Suppressor macrophage (primary cell): ENCODE measurements at places on chromosomes 1 and 21.

DNA sequence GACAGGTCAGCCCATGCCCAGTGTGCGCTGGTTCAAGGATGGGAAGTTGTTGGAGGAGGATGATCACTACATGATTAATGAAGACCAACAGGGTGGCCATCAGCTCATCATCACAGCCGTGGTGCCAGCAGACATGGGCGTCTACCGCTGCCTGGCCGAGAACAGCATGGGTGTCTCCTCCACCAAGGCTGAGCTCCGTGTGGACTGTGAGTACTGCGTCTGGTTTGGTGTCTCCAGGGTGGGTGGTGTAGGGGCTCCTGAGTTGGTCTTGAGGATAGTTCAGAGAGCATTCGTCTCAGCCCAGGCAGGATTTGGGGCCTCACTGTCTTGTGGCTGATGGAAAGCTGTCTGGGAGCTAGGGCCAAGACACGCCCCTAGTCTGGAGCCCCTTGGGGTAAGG is 83.2 kb downstream of the TRIM11 start:
- DNase-seq: no peak

- no peak for DNase-seq
Observed at GRCh38 chr1:233121947-233122559, 171.6 kb downstream of the NTPCR start.

- DNase-seq: no peak
Observed at GRCh38 chr1:184621260-184621659, 133.4 kb downstream of the EDEM3 start.

DNA sequence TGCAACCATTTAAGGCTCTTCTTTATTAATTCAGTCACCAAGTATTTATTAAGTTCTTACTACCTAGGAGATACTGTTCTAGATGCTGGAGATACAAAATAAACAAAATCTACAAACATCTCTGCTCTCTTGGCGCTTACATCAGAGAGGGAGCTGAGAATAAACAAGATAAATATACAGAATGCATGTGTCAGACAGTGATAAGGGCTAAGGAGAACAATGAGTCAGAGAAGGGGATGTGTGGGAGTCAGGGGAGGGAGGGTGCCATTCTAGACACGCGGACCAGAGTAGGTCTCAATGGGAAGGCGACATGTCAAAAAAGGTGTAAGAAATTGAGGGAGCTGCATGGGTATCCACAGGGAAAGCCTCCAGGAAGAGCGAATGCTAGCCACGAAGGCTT is 393.2 kb downstream of the RWDD3 start:
- no peak for DNase-seq

- peak; percentile 88 for DNase-seq
Observed at GRCh38 chr21:16194095-16194787, 464.5 kb downstream of the USP25 start.

DNA sequence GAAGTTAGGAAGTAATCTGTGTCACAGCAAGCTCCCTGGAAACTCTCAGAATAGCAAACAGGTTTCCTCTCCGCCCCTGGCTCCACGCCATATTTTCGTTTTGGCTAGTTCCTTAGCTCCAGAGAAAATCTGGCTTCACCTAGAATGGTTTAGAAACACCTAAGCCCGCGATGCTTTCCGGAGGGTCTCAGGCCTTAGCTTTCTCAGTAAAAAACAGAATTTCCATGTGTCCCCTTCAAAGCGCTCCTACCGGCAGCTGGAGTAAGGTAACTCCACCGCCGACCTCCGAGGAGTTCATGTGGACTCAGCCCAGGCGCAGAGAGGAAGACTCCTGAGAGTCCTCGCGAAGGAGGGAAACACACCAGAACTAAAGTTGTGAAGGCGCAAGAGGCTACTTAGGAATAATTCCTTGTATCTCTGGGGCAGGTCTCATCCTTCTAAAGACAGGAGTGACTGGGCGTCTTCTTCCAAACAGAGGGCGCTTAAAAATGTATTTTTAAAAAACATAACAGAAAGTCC is 406 bp downstream of the KIAA0040 start:
- peak; percentile 27 for DNase-seq

GRCh38 chr1:21298981-21299391 is 8.7 kb upstream of the ECE1 start:
- DNase-seq: no peak

DNA sequence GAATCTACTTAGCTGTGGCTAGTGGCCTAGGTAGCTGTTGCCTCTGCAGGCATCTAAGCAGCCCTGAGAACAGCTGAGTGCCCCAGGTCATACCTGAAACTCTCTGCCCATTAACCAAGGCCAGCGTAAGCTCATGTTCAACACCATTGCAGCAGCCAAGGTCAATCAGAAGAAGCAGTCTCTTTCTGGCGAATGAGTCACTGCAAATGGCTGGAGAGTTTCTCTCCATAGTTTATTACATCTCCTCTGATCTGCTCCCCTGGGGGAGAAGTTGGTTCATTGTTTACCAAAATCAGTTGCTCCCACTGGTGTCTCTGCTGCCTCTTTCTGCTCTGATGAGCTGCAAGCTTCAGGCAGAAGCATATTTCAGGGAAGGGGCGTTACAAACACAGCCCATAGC is 6.9 kb upstream of the BCL9 start:
- no peak for DNase-seq

DNA sequence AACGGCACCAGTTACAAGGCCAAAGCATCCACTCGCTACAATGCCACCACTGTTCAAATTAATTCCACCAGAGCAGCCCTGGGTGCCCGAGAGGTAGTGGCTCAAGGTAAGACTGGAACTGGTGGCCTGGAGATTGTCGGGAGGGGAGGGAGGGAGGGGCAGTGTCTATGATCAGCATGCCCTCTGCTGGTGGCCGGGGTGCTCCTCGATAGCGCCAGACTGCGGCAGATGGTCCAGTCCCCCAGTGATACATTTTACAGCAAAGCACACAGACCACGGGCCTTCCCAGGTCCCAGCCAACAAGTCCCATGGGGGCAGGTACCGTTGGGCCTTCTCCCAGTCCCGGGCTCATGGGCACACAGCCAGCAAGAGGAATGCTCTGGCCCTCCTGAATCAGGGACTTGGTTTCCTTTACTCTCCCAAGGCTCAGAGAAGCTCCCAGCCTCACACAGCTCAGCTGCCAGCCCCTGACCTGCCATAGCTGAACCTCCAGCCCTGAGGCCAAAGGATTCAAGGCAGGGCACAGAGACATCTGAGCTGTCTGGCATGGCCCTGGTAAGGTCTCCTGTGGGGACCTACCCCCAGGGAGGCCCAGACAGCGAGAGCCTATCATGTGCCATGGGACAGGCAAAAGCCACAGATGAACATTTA is 15.3 kb downstream of the ACOT7 start:
- DNase-seq: no peak

DNA sequence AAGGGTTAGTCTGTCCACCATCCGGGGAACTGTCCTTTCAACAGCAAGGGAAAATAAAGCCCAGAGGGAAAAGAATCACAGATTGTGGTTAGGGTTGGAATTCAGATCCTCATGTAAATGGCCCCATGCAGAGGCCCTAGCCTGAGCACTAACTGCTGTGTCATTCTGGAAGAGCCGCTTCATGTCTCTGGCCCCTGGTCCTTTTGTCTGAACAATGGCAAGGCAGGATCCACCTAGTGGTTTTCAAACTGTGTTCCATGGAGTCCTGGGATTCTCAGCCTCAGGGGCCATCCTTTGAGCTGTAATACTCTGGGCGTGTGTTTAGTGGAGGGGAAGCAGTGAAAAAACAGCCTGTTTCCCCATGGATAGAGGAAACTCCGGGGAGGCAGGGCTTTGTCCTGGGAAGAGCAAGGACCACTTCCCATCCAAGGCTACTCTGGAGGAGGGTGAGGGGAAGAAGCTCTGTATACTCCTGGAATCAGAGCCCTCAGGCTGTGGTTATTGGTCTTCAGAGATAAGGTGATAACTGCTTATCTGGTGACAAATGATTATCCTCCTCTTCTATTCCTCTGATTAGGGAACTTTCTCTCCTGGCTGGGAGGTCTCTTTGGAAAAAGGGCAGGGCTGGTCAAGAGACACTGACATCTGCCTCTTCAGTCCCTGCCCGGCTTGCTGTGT is 19.2 kb downstream of the PAX7 start:
- no peak for DNase-seq

DNA sequence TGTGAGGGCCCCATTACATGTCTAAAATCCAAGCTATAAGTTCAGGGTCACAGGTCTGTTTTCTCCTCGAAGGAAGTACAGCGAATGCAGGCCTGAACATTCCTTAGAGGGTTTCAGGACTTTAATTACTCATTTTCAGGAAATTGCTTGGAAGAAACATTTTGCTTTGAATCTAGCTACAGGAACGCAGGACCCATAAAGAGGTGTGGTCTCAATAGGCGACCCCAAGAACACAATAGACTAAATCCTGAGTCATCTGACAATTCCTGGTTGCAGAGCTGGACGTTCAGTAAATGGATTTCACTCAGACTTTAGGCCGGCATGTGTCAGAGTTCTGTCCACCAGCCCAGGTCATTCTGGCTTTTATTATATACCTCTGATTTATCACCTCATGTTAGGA is 1.0 kb upstream of the ERG start:
- no peak for DNase-seq

DNA sequence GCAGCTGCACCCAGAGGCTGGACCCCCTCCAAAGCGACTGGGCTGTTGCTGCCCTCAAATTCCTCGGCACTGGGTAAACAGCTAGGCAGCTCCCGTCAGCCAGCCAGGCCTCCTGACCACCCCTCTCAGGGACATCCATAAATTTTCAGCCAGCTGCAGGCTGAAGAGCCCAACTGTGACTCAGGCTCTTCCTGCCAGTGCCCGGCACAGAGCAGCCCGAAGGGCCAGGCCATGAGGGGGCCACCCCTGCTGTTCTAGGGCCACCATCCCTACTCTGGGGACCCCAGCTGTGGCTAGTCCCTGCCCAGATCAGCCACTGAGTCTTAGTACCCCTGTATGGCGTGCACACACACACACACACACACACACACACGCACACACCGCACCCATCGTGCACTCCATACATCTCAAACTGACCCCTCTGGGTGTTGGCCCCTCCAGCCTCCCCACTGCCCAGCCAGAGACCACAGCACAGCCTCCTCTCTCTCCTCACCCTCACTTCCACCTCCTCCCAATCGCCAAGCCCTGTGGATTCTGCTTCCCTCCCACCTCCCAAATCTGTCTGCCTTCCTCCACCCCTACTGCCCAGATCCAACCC is 6.2 kb upstream of the LAPTM5 start:
- DNase-seq: no peak

GRCh38 chr1:227899820-227900449 is 47.8 kb downstream of the WNT9A start:
- no peak for DNase-seq

DNA sequence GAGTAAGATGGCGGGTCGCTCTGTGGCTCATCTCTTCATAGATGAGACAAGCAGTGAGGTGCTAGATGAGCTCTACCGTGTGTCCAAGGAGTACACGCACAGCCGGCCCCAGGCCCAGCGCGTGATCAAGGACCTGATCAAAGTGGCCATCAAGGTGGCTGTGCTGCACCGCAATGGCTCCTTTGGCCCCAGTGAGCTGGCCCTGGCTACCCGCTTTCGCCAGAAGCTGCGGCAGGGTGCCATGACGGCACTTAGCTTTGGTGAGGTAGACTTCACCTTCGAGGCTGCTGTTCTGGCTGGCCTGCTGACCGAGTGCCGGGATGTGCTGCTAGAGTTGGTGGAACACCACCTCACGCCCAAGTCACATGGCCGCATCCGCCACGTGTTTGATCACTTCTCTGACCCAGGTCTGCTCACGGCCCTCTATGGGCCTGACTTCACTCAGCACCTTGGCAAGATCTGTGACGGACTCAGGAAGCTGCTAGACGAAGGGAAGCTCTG is 2.4 kb downstream of the TNFAIP8L2 start:
- no peak for DNase-seq

DNA sequence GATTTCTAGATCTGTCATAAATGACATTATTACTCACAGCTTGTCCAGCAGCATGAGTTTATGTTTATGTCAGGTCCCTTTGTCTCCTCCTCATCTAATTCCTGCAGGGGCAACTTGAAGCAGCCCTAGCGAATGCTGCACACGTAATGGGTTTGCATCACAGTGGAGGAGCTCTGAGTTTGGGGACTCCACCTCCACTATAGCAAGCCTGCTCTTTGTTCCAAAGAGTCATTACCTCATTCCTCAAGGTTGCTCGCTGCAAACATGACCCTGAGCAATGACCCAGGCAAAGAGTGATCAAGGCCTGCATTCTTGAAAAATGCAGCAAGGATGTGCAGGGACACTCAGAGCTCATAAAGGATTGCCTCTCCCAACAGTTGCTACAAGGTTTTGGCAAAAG is 261.9 kb downstream of the HHIPL2 start:
- DNase-seq: no peak

DNA sequence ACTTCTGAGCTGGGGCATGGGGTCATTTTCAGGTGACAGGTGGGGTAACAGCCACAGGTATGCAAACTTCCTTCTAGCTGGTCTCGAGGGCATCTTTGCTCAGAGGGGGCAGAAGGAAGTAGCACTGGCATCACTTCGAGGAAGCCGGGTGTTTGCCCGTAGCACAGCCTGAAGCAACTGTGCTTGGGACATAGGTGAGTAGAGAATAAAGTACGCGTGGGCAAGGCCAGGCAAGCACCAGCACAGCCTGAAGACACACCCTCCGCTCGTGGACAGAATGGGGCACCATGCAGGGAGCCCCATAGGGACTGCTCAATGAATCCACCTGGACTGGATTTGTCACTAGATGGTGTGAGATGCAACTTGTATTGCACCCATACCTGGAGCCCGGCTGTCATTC is 167.1 kb downstream of the KCNJ6 start:
- DNase-seq: no peak

GRCh38 chr1:116679828-116680628 is 12.5 kb upstream of the IGSF3 start:
- no peak for DNase-seq

GRCh38 chr1:30673395-30673794 is 50.0 kb downstream of the MATN1 start:
- no peak for DNase-seq

GRCh38 chr1:61612602-61613001 is 112.3 kb downstream of the TM2D1 start:
- DNase-seq: peak; percentile 65

GRCh38 chr1:198206292-198206691 is 49.5 kb downstream of the NEK7 start:
- no peak for DNase-seq

- peak; percentile 59 for DNase-seq
Observed at GRCh38 chr1:50308878-50309277, 114.4 kb downstream of the DMRTA2 start.

DNA sequence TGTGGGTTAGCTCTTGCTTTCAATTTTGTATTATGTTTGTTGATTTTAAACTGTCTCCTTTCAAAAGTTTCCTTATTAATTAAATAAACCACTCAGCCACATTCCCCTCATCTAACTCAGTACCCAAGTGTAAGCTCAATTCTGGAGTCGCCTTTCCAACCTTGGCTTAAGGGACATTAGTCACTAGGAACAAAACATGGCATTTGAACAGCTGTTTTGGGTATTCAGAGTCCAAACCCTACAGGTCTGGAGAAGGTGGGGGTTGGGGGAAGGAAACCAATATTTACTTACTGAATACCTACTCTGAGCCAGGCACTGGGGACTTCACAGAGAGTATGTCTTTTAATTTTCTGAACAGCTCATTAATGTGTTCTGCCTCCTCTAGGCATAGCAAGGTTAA is 117.2 kb upstream of the JUN start:
- no peak for DNase-seq

DNA sequence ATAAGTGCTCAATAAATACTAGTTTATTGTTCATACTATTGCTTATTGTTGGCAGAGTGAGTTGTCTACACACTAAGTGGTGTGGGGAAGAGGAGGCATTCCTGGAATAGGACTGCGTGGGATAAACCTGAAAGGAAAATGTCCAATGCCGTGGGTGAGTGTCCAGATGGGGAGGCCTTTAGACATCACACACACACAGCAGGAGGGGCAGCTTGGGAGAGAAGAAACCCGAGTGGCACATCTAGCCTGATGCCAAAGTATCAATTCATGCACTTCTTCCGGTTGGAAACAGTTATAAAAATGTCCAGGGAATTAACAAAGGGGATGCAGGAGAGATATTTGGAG is 27.3 kb downstream of the CCN1 start:
- DNase-seq: no peak
